ENCODE measurements at places on chromosomes 6 and 20.

GRCh38 chr20:50799176-50799889, 4.5 kb downstream of the BCAS4 start:
- DNase-seq, result no peak

- peak; percentile 38 for DNase-seq
Observed at GRCh38 chr6:13924146-13924948, 405 bp upstream of the RNF182 start.

DNA sequence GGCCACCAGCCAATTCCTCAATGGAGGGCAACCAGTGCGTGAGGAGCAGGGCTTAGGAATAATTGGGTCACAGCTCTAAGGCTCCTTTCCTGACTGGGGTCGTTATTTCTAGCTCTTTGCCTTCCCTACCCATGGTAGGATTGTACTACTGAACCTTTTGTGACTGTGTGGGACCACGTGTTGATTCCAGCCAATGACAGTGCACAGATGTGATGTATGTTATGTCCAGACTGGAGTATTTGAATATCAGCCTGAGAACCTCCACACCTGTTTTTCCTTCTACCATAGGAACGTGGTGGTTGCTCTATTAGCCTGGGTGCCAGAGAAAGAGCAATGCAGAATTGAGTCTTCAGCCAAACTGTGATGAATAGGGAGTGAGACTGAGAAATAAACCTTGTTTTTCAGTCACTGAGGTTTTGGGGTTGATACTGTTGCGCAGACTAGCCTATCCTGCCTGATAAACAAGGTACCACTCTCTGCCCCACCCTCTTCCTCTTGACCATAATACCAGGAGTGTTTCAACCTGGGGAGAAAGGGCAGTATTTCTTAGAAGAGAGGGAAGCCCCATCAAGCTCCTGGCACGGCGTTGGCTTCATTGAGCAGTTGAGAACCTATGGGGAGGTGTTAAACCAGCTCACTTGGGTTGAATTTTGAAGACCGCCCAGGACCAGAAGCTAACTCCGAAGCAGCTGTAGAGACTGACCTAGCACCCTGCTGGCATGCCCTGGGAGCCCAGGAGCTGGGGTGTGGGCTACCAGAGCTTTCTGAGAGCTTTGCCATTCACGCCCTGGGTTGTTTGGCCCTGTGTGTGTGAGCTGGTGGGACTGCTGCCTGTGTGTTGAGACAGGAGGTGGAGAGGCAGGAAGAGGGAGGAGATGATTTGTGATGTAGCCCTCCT, 105.5 kb upstream of the BACH2 start:
- DNase-seq, result no peak

- no peak for DNase-seq
Observed at GRCh38 chr6:163324326-163324687, 90.2 kb upstream of the QKI start.

DNA sequence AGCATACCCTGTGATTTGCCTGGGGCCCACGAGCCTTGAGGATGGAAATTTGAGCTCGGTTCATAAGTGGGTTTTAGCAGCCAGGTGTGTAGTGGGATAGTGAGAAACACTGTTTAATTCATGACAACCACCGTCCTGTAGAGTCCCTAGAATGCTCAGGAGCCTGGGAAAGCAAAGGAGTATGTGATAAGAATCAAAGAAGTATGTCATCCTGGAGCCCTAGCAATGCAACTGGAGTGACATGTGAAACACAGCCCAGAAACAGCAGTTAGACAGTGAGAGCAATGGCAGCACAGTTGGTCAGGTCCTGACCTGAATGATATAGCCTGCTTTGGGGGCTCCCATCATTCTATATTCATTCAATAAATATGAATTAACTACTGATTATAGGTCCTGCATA, 161.2 kb upstream of the ECI2 start:
- DNase-seq, result no peak

DNA sequence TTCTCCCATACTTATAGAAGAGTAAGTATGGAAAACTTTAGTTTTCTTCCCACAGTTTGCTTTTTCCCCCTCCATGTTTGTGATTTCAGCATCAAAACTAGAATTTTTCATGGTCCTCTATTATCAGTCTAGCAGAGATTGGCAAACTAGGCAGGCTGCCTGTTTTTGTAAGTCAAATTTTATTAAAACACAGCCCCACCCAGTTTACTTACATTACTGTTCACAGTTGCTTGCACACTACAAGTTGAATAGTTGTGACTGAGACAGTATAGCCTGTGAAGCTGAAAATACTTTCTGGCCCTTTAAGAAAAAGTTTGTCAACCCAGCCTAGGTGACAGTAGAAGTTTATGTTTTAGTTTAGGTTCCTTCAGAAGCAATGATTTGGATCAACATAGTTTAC, 19.5 kb downstream of the MCM8 start:
- no peak for DNase-seq
